H4 (cell line): ENCODE measurements at places on chromosomes 4 and X. TPM values are rescaled to one million over a fixed set of nuclear protein-coding genes. Genes with fewer than 3 reads are reported as not detected.
A peak's percentile ranks its signal among the peaks of the same experiment; 100 is the strongest.

Gene SLC10A3
- total RNA-seq: 20.0 and 35.3 TPM in 2 replicates

Gene FGG
- not detected in 2 replicates for total RNA-seq

Gene TMEM165
- total RNA-seq: 104 and 124 TPM in 2 replicates

Gene MAMLD1
- 0.35 and 1.6 TPM in 2 replicates for total RNA-seq

Gene TCP11X2
- total RNA-seq: 1.3 TPM in 1 of 2 replicates, not detected in the other

Gene SRD5A3
- 9.1 and 22.8 TPM in 2 replicates for total RNA-seq

Gene LSM6
- 82.5 and 88.1 TPM in 2 replicates for total RNA-seq

DNA sequence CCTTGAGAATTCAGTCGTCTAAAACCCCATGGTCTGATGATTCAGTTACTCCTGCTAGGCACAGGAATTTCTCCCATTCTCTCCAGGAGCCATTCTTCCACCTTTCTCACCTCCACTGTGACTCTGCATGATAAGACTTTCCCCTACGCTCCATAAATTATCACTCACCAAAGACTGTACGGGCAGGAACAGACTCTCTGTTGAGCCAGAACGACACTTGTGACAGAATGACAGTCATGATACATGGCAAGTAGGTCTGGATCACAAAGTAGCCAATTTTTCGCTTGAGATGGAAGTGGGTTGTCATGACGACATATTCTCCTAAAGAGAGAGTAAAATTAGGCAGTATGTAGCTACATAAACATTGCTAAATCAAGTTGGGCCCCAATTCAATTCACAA is 59.1 kb upstream of the MAGEA10 start:
- DNase-seq: no peak

DNA sequence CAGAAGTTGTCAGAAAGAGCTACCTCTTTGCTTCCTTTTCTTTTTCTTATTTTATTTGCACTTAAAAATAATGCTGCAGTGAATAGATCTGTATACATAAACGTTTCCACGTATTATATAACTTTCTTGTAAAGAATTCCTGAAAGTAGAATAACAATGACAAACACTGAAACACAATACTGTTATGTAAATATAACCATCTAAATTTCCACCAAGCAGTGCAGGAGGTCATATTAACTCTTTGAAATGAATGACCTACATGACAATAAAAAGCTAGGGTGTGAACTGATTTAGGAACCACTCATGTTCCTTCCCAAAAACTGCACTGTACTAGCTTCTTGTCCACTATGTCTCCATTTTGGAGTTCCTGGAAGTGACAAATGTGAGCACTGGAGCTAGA is 85.8 kb downstream of the COX18 start:
- DNase-seq: no peak

DNA sequence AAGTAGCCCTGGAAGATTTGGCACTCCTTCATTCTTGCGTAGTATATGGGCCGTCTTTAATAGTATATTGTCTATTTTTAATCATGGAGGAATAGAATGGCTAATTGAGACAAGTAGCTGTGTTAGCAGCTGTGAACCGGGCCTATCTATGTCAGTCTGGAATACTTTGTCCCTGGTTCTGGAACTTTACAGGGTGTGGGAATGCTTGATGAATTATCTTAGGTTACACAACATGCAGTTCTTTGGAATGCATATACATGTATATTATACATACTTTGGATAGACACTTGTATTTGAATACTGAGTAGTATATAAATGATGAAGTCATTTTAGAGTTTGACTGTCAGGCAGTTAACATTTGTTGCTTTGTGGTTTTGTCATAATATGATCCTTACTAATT is 37.4 kb downstream of the PDLIM5 start:
- no peak for DNase-seq

- DNase-seq: no peak
These were observed 385 bp downstream of the DCLK2 start for GRCh38 chr4:150078579-150079080.

- DNase-seq: peak; percentile 7
These were observed 1038.0 kb downstream of the PCDH19 start for GRCh38 chrX:99371976-99372595.

GRCh38 chr4:88908003-88908402 is 149.0 kb downstream of the FAM13A start:
- DNase-seq: no peak

- DNase-seq: no peak
These were observed 26.3 kb downstream of the RTL5 start for GRCh38 chrX:72105436-72105835.

- DNase-seq: no peak
These were observed 93.6 kb downstream of the TSPAN5 start for GRCh38 chr4:98564852-98565251.

GRCh38 chr4:2932321-2932950 is 30.8 kb downstream of the NOP14 start:
- DNase-seq: no peak

GRCh38 chrX:21758488-21758887 is 572 bp upstream of the SMPX start:
- no peak for DNase-seq

- DNase-seq: no peak
These were observed 105.2 kb upstream of the NOCT start for GRCh38 chr4:138910195-138910913.

- DNase-seq: no peak
These were observed 550.9 kb downstream of the GLUD2 start for GRCh38 chrX:121598356-121598755.

GRCh38 chr4:34417160-34417559 is 1827.2 kb downstream of the ARAP2 start:
- DNase-seq: peak; percentile 28

DNA sequence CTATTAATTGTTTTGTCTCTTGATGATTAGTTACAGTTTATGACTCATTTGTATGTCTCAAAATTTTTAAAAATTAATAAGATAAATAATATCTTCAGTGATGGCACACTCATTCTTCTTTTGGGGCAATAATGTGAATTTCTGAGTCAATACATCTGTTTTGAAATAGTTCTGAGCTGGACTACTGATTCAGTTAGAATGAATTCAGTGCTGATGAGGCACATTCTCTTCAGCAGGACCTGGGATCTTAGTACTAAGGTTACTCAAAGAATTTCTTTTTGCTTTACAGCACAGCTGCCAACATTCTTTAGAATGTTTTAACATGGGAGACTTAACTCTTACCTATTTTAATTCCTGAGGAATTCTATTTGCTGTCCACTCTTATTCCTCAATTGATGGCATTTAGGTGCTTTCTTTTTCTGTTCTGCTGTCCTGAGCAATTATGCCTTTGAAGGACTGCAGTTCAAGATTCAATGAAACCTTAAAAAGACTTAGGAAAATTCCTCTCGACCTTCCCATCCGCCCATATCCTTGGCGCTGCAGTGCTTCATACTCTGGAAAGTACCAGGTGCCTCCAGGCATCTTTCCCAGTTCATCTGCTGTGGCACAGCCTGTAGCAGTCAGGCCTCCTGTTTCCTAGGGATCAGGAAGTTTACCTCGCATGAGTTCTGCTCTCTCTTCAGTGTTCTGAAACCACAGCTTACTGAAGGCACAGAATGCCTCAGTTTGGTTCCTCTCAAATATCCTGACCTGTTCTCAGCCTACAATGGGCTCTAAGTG is 213.7 kb downstream of the FSTL5 start:
- no peak for DNase-seq

GRCh38 chr4:86847571-86847970 is 1.6 kb downstream of the SLC10A6 start:
- no peak for DNase-seq

DNA sequence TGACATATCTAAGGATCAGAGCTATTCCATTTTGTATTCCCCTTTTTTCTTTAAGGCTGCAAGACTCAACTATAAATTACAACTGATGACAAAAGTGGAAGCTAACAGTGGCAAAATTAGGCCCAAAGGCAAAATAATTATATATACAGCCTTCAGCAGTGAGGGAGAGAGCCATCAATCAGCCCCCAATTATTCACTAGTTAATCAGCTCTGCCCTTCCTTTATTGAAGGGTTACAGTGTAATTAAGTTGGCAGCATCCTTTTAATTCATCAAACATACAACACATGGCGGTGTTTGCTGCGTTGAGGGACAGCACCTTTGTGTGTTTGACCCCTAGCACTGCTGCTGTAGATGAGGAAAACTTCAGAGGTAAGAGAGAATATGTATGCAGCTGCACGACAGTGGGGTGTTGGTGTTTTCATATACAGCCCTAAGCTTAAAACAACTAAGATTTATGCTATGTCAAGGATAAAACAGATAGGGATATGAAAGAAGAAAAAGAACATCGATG is 973.9 kb upstream of the POU3F4 start:
- no peak for DNase-seq

GRCh38 chrX:107450823-107451509 is 1.5 kb downstream of the FRMPD3 start:
- DNase-seq: no peak

- DNase-seq: no peak
These were observed 15.6 kb downstream of the RBM41 start for GRCh38 chrX:107102980-107103379.
